ENCODE measurements at places on chromosomes 1 and 21. TPM values are rescaled to one million over a fixed set of nuclear protein-coding genes. Genes with fewer than 3 reads are reported as not detected.

GRCh38 chr1:212295579-212295978 lies 10.4 kb downstream of the PPP2R5A start:
- H3K4me3 ChIP-seq: no peak overlapping the region
- no peaks in the 10 kb centered on the region for H3K27me3 ChIP-seq
- peaks cover 34% of the 10 kb centered on the region for H3K4me1 ChIP-seq
- H3K27ac ChIP-seq: no peak overlapping the region

- no peak overlapping the region for H3K4me3 ChIP-seq
- peaks cover 23% of the 10 kb centered on the region for H3K4me1 ChIP-seq
- peaks cover 16% of the 10 kb centered on the region for H3K27me3 ChIP-seq
- no peak overlapping the region for H3K27ac ChIP-seq
Measured at GRCh38 chr1:162233937-162234336, 142.7 kb downstream of the SPATA46 start.

CFAP45 gene
- total RNA-seq: 0.85 TPM

BRDT gene
- not detected for total RNA-seq

Data from HFFc6 (cell line).